ENCODE measurements at places on chromosomes 3 and 15. TPM values are rescaled to one million over a fixed set of nuclear protein-coding genes. Genes with fewer than 3 reads are reported as not detected.

- DNase-seq: no peak
Observed at GRCh38 chr3:41974223-41974622, 12.3 kb upstream of the ULK4 start.

DNA sequence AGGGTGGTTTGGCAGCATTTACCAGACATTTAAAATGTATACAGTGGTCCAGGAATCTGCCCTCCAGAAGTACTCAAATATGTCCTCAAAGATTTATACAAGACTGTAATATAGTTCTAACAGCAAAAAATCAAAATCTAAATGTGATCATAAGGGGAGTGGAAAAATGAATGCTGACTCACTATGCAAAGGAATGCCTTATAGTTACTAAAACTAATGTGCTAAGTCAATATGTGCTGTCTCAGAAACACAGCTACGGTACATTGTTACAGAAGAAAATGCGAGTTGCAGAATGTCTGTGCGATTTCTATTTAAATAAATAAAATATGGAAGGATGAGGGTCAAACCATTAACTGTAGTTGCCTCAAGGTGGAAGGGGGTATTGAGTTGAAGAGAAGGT, 230.1 kb upstream of the UBE2E1 start:
- no peak for DNase-seq

DNA sequence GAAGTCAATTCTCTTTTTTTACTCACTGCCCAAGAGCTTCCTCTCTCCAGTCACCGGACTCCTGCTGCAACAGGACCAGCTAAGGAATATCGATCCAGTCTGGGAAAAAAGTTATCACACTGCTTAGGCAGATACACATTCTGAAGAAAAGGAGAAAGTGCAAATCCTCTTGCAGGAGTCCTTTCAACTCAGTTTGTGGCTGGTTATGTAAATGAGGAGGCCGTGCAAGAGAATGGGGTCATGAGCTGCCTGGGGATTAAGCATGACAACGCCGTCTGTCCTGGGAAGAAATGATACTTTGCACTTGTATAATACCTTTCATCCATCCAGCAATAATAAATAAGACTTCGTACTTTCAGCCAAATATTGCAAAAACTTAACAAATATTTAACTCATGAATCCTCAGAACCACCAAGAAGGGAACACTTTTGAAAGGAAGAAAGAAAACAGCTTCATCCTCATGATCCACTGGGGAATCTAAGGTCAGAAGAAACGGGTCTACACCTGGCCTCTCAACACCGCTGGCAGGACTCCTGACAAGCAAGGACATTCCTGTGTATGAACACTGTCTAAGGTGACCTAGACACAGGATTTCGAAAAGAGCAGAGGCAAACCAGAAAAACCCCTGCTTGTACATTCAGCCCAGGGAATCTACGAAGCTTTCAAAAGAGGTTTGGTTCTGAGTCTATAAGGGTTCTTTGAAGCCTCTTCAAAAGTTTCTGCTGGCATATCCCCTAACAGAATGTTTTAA, 13.1 kb upstream of the WWTR1 start:
- DNase-seq: no peak

The HSPBAP1 gene
- 12.3 TPM for total RNA-seq

The BNC1 gene
- total RNA-seq: not detected

DNA sequence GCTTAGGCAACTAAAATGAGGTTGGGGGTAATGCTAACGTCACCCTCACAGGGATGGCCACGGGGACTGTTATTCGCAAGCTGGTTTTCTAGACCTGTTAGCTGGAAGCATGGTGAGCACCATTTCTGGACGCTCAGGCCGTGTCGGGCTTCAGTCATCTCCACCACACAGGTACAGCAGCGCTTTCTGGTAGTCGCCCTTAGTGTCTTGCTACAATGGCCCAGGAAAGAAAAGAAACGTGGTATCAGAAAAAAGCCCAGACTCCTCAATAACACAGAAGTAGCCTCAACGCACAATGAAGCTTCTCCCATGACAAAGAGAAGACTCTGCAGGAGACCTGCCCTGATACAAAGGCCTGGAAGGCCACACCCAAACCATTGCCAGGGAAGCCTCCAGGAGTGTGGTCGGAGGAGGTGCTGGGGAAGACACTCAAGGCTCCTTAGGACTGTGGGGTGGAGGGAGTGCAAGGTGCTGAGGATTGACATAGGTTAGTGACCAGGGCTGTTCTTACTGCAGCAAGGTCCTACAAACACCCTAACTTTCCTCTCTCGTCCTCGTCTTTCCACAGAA, 50.2 kb downstream of the ANXA2 start:
- DNase-seq: no peak

The PML gene
- 5.8 TPM for total RNA-seq

DNA sequence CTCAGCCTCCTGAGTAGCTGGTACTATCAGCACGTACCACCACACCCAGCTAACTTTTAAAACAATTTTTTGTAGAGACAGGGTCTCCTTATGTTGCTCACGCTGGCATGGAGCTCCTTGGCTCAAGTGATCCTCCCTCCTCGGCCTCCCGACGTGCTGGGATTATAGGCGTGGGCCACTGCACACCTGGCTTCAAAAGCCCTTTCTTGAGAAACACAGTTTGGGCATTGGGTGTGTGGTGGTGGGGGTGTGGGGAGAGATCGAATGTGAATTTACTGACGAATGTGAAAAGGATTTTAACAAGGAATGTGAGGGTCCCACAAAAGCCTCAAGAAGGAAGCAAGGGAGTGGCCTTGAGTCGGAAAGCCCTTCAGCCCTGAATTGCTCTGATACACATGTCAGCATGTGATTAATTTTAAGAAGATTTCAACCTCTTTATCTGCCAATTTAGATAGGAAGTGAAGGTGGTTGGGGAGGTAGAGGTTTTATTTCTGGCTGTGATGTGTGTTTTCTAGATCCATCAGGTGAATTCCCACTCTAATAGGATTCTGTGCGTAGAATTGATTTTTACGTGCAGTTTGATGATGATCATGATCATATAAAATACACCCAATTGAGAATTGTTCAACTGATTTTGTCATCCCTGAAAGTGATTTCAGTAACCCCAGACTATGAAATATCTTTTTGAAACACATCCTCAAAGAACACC, 1.1 kb downstream of the CCR4 start:
- DNase-seq: no peak

DNA sequence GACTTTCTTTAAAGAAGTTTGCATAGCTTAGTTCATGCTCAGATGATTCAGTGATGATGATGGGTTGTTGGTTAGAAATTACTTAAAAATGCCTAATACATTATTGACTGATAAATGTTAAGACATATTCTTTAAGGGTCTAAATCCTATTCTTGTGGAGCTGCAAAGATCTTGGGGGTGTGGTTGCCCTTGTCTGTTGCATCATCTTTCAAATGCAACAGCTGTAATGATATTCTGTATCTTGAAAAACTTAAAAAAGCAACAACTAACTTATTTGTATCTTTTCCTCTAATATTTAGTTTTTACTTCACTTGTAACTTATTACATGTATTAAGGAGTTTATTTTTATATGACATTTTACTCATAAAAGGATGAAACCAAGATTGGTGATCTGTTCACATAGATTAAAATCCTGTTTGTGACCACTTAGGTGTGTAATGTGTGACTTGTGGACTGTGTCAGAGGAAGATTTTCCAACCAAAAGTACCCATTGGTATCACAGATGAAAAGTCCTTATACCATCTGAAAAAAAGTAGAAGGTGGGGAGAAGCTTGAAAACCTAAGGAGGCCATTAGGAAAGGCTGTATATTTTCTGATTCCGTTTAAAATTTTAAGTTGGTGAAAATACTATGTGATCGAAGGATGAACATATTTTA, 142.8 kb downstream of the IGF1R start:
- DNase-seq: no peak

All from G401 (cell line).